ENCODE measurements at places on chromosomes 1 and 21.

GRCh38 chr1:48536477-48536876, 64.5 kb upstream of the SPATA6 start:
- DNase-seq, result no peak

DNA sequence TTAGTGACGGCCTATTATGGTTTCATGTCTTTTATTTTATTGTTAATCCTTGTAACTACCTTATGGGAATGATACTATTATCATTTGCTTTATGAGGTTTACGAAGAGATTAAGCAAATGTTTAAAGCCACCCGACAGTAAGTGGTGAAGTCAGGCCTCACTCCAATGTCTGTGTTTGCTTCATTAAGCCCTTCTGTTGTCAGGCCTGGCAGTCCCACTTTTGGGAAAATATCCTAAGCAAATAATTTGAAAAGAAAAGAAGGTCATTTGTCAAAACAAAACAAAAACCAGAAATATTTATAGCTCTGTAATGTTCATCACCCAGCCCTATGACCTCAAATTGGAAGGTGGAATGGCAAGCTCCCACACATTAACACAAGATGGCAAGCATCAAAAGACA, 40.7 kb upstream of the USP24 start:
- no peak for DNase-seq

DNA sequence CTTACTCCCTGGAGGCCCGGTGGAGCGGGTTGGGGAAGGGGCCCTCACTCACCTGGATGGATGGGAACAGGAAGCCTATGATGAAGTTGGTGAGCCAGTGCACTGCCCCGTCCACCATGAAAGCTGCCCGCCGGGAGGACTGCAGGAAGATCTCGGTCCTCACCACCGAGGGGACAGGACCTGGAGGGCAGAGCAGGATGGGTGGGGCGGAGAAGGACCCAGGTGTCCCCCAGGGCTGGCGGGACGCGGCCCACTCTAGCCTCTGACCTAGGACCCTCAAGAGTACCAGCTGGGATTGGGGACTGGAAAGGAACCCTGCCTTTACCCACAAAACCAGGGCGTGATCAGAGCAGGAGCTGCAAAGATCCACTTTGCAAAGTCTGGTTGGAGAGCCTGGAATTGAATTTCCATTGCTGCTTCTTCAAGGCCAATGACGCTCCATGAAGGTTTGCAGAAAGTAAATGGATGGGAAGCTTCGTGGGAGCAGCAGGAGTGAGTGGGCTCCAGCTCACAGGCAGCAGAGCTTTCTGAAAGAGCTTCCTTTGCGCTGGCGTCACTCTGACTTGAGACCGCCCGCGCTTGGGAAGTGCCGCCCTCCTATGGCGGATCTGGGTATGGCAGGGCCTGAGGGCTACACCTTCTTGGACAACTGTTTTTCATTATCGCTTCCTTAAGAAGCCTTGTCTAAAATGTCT, 21.4 kb downstream of the SLC2A7 start:
- DNase-seq, result peak; percentile 20

GRCh38 chr1:220176540-220176939, 82.6 kb downstream of the IARS2 start:
- no peak for DNase-seq

Data from NCI-H748 treated with DMSO at 0.1 percent for 48 hours (cell line).